ENCODE measurements at places on chromosomes 5 and 9. TPM values are rescaled to one million over a fixed set of nuclear protein-coding genes. Genes with fewer than 3 reads are reported as not detected.

Gene PCDHGA3
- under 0.01 TPM for total RNA-seq

Gene GRM6
- total RNA-seq = not detected

Gene NNT
- 34.9 TPM for total RNA-seq

Gene EXOSC2
- total RNA-seq = 29.4 TPM

Gene GAPVD1
- 61.6 TPM for total RNA-seq

Gene ACO1
- 35.9 TPM for total RNA-seq

Gene HSPB3
- not detected for total RNA-seq

Gene MYMK
- total RNA-seq = not detected

Gene ANAPC2
- total RNA-seq = 9.6 TPM

Gene PCDHGA2
- 0.21 TPM for total RNA-seq

Gene FBXL17
- 5.1 TPM for total RNA-seq

Gene SOWAHA
- 0.24 TPM for total RNA-seq

Gene AK3
- 71.8 TPM for total RNA-seq

Gene CDX1
- under 0.01 TPM for total RNA-seq

Gene XRCC4
- 11.5 TPM for total RNA-seq

Gene CCDC187
- total RNA-seq = not detected

Gene BAAT
- total RNA-seq = 0.24 TPM

Gene BTNL3
- not detected for total RNA-seq

Gene IFNA21
- not detected for total RNA-seq

Gene LCN15
- not detected for total RNA-seq

Gene PCDHGB3
- 0.43 TPM for total RNA-seq

Gene PCDHB16
- total RNA-seq = not detected

Gene GAPT
- not detected for total RNA-seq

Gene EFNA5
- 7.7 TPM for total RNA-seq

Gene GFI1B
- not detected for total RNA-seq

Gene PCDHGA10
- 4.3 TPM for total RNA-seq

Gene ZNF454
- total RNA-seq = 0.64 TPM

Gene VCAN
- total RNA-seq = 145 TPM

Gene LCN2
- 154 TPM for total RNA-seq

Gene PLAC8L1
- total RNA-seq = 0.43 TPM

Gene ADAMTS13
- total RNA-seq = 0.21 TPM

Gene IFNA13
- not detected for total RNA-seq

Gene INSL4
- total RNA-seq = not detected

Gene CDKN2B-AS1
- total RNA-seq = 2.7 TPM

Gene SLC36A3
- not detected for total RNA-seq

Gene C7
- total RNA-seq = not detected

Gene NANS
- 101 TPM for total RNA-seq

Gene PHF24
- total RNA-seq = 0.48 TPM

Gene IFNA1
- not detected for total RNA-seq

Gene GPR150
- 0.24 TPM for total RNA-seq

Gene FOXD4L3
- total RNA-seq = not detected

Gene CXXC5
- 47.0 TPM for total RNA-seq

Gene DBH
- total RNA-seq = not detected

Gene ALDH1B1
- total RNA-seq = 14.7 TPM

Gene CCDC171
- 1.9 TPM for total RNA-seq

Gene FBP2
- not detected for total RNA-seq

Gene ICE1
- total RNA-seq = 22.2 TPM

Gene TEK
- under 0.01 TPM for total RNA-seq

Gene OR1L6
- 0.24 TPM for total RNA-seq

Gene PCDHGA8
- 0.21 TPM for total RNA-seq

Gene PCDHGB6
- 0.48 TPM for total RNA-seq

Gene TPPP
- 0.48 TPM for total RNA-seq

Gene SLC12A7
- total RNA-seq = 20.0 TPM

Gene UBE2D2
- total RNA-seq = 67.1 TPM

Gene PCDHAC2
- total RNA-seq = 16.0 TPM

Gene MORN5
- not detected for total RNA-seq

Gene FCN2
- not detected for total RNA-seq

Gene PAEP
- total RNA-seq = not detected

Gene ANKRA2
- total RNA-seq = 35.0 TPM
